Stimulated activated CD8-positive, alpha-beta memory T cell treated with anti-CD3 and anti-CD28 coated beads, Interleukin-4, amount 100 ng/mL, for 4 hours (primary cell): ENCODE measurements at places on chromosomes 6 and 20.
A peak's percentile ranks its signal among the peaks of the same experiment; 100 is the strongest.

- DNase-seq = no peak
Measured at GRCh38 chr20:33810259-33810658, 889 bp upstream of the CHMP4B start.

DNA sequence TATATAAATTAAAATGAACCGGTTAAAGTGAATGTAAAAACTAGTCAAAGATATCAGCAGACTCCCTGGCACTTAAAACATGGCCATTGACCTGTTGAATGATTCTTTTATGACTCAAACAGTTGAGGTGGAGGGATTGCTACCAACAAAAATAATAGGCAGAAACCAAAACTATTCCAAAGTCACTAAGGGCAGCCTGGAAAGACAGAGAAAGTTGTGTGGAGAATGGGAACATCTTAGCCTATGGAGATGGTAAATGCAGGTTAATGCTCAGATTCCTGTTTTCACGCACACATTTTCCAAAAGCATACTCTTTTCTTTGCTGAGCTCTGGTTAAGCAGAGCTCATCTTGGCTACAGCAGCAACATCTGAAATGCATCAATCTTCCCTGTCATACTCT is 553.5 kb downstream of the HACE1 start:
- DNase-seq = no peak

DNA sequence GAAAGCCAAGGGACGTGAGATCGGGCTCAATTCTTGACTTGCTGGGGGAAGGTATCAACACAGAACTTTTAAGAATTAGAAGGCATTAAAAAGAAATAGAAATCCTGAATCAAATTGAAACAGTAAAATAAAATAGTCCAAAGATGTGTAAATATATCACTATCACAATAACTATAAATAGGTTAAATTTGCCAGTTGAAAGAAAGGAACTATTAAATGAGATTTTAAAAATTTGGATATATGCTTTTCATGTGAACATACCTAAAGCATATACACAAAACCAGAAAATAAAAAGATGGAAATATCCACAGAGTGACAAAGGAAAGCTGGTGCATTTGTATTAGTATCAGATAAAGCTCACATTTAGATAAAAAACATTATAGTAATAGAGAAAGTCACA is 152.4 kb upstream of the ESR1 start:
- no peak for DNase-seq

GRCh38 chr6:46954837-46955451 is 33.2 kb upstream of the ADGRF5 start:
- DNase-seq = no peak

DNA sequence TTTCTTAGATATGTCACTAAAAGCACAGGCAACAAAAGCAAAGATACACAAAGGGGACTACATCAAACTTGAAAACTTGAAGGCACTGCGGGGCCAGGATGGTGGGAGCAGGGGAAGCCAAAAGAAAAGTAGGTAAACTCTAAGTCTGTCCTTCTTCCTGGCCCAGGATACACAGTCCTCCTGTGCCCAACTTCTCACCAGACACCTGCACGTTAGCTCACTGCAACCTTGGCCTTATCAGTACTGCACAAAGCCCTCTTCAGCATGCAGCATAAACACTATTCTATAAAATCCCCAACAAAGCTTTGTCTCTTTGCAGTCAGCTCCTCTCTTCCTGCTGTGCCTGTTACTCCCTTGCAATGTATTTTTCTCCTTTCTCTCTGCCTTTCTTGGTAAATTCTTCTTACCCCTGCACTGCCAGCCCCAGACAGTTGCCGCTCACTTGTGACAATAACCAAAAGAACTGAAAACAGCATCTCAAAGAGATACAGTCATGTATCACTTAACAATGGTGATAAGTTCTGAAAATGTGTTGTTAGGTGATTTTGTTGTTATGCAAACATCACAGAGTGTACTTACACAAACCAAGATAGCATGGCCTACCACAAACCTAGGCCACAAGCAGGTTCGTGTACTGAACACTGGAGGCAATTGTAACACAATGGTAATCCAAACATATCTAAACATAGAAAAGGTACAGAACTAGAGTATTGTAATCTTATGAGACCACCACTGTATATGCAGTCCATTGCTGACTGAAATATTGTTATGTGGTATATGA is 51.2 kb downstream of the NINL start:
- DNase-seq = no peak

DNA sequence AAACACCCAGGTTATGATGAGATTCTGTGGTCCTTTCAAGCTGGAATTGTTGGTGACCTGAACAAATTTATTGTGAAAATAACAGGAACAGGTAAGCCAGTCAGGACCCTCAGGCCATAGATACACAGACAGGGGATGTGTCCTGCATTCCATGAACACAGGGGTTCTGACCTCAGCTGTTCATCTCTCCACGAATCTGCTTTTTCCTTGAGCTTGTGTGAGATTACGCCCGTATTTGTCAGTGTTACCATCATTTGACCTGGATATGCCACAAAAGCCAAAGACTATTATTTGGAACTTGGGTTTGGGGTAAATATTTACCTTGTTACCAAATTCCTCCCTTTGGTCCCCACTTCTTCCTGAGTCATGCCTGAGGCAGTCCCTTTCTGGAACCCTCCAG is 288.9 kb downstream of the PREX1 start:
- no peak for DNase-seq

- DNase-seq = no peak
Measured at GRCh38 chr20:44209686-44210405, 725 bp downstream of the OSER1 start.

DNA sequence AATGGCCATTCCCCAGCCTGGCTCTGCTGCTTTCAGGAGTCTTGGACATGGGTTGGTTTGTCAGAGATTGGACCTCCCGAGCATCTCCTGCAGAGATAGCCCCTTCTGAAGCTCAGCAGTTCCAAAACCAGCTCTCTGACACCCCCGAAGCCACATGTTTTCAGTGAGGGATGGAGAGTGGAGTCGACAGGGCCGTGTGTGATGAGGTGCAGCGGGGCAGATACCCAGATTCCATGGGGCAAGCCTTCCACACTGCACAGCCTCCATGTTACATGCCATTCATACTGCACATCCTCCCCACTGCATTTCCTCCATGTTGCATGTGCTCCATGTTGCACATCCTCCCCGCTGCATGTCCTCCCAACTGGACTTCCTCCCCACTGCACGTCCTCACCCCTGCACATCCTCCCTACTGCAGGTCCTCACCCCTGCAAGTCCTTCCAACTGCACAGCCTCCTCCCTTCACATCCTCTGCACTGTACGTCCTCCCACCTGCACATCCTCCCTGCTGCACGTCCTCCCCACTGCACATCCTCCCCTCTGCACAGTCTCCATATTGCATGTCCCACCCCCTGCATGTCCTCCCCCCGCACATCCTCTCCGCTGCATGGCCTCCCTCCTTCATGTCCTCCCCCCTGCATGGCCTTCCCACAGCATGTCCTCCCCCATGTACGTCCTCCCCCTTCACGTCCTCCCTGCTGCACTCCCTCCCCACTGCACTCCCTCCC is 112.2 kb downstream of the SYNDIG1 start:
- DNase-seq = no peak

GRCh38 chr6:42921801-42922200 is 5.9 kb downstream of the PTCRA start:
- DNase-seq = no peak

GRCh38 chr6:102149191-102149590 is 755.7 kb downstream of the GRIK2 start:
- DNase-seq = no peak

DNA sequence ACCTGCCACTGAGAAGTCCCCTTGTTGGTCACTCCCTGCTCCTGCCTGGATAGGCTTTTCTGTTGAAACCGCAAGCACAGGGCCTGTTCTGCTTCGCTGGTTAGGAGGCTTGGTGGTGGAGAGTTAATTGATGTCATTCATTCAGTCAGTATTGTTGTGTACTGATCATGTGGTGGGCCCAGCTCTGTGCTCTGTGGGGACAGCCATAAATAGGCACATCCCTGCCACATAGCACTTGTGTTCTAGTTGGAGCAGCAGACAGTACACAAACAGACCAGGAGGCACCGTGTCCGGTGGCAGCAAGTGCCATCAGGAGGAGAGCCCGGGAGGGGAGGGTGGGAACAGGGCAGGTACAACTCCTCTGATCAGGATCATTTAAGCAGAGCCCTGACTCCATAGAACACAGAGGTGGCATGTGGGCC is 155.2 kb upstream of the INSM1 start:
- DNase-seq = no peak

DNA sequence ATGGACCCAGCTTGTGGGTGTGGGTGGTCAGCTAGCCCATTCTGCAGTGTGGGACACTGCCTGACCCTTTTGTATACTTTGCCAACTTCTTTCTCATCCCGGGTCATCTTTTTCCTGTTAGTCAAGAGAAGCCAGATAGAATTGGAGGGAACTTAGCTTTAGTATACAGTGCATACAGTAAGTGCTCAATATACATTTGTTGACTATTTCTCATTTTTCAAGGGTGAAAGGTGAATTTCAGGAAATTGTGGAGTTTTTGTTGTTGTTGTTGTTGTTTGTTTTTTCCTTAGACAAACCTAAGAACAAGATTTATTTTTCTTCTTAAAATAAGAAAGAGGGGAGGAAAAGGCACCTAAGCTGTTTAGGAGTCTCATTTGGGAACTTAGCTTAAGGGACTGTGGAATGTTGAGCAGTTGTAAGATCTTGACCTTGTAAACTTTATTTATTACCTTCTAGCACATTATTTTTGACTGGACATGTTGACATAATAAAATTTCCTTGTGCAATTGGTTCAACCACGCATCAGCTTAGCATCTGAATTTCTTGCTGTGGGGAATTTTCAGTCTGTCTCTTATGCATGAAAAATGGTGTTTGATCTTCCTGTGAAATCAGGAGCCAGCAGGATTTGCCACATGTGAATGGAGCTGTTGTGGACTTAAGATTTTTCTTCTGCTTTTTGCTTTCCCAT is 113.6 kb downstream of the ARID1B start:
- DNase-seq = no peak

GRCh38 chr6:168968228-168968627 is 285.4 kb downstream of the THBS2 start:
- peak; percentile 2 for DNase-seq

GRCh38 chr20:23079016-23079351 is 7.1 kb downstream of the CD93 start:
- no peak for DNase-seq

- DNase-seq = no peak
Measured at GRCh38 chr6:157033428-157034140, 256.4 kb downstream of the ARID1B start.

GRCh38 chr6:7267466-7268091 is 45.4 kb downstream of the SSR1 start:
- no peak for DNase-seq

DNA sequence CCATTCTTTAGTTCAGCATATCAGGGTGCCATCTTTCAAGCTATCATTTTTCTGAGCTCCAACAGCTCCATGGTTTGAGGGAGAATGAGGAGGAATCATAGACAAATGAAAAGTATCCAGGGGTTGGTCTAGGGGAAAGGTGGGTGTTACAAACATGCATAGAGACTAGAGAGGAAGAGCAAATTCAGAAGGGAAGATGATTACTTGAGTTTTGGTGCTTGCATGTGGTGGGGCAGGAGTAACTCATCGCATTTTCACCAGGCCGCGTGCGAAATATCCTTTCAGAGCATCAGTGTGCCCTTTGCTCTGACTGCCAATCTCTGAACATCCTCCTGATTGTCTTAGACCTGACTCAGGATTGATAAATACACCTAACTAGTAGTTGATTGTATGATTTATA is 7.7 kb upstream of the BICRAL start:
- DNase-seq = no peak

- DNase-seq = no peak
Measured at GRCh38 chr6:117265410-117266256, at the start of gene VGLL2. VGLL2 (plus strand) TSS chr6:117265558; CDS start chr6:117265764, 206 bp downstream.

GRCh38 chr6:25266456-25267100 is 12.6 kb upstream of the CARMIL1 start:
- DNase-seq = no peak

DNA sequence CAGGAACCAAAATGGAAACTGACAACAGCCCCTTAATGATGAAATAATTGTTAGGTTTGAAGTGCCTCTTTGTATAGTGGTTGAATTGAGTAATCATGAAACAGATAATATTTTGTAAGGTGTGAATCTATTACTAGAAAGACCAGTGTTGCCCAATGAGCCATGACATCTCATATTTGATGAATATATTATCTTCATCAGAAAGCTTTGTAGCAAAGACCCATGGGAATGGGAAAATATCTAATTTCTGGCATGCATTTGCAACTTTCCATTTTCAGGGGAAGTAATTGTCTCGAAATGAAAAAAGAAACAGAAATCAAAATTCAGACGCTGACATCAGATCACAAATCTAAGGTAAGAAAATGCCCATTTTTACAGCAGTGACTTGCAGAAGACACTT is 57.3 kb upstream of the LAMP5 start:
- no peak for DNase-seq

DNA sequence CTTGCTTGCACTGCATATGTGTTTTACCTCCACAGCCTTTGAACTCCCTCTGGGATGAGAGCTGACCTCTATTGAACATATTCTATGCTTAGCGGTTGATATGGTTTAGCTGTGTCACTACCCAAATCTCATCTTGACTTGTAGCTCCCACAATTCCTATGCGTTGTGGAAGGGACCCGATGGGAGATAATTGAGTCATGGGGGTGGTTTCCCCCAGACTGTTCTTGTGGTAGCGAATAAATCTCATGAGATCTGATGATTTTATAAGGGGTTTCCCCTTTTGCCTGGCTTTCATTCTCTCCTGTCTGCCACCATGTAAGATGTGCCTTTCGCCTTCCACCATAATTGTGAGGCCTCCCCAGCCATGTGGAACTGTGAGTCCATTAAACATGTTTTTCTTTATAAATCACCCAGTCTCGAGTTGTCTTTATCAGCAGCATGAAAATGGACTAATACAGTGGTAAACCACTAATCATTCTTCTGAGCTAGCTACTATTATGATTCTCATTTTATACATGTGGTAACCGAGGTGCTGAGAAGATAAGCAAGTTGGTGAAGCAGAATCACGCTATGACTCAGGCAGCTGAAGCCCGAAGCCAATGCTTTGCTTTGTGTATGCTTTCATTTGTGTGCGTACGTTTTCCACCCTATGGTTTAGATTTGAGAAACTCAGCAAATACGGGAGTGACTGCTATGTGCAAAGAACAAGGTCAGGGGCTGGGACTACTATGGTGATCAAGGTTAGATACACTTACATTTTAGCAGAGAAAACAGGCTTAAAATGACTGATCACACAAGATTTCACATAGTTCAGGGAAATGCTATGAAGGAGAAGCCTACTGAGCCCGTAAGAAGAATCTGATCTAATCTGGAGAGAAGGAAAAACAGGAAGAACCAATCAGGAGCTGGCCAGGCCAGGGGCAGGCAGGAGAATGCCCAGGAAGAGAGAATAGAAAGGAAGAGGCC is 363.5 kb downstream of the ESR1 start:
- DNase-seq = no peak

DNA sequence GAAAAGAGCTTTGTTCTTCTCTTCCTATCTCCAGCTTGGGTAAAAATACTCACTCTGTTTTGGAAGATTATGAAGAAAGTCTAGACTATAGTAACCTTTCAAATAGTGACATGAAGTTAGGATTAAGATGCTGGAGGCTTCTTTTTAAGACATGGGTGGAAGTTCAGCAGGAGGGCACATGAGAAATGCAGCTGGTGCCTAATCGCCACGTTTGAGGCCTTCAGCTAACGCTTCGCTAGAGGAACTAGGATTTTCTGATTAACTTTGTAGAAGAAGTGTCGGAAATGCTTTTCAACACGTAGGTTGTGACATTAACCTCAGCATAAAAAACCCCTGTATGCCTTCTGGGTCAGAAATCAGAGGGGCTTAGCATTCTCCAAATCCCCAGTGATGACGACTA is 348.1 kb upstream of the MAP3K7 start:
- DNase-seq = no peak
